ENCODE measurements at places on chromosomes 2 and 18.

- DNase-seq = no peak
Measured at GRCh38 chr18:56841836-56842235, 190.7 kb downstream of the WDR7 start.

DNA sequence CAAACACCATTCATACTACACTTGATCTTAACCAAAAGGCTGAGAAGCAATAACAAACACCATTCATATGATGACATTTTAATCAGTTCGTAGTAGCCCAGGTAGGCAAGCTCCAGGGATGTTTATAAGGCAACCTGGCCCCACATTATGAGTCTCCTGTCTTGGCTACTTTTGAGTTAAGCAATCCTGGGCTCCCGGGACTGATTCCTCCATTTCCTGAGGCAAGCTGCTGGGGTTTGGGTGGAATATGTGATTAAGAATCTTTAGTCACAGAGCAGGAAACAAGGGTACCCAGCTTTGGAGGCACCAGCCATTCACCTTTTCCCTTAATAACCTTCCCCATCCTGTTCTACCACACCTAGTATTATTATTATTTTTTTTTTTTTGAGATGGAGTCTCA lies 24.5 kb upstream of the SPRED2 start:
- DNase-seq = no peak

- no peak for DNase-seq
Measured at GRCh38 chr2:1647417-1648240, 96.7 kb downstream of the PXDN start.

- DNase-seq = no peak
Measured at GRCh38 chr2:177711483-177712265, 319.1 kb downstream of the AGPS start.

DNA sequence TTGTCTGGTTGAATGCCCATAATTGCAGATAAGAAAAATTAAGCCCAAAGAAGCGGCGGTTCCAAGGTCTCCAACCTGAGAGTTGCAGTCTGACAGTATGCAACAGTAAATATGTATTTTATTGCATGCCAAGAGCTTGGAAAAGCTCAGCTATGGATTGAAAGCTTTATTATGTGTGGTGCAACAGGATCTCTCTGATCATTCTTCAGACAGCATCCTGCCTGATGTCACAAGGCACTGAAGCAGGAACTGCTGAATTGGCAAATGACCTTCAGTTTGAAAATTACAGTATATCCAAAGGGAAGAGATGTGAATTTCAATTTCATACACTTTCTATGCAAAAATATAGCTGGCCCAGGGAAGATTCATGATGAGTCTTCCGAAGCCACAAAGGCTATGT lies 42.5 kb downstream of the DOCK10 start:
- no peak for DNase-seq

All from stimulated activated CD8-positive, alpha-beta memory T cell treated with anti-CD3 and anti-CD28 coated beads, Interleukin-2, amount 100 ng/mL, for 1 hour (primary cell).